ENCODE measurements at places on chromosomes 2 and 18.

DNA sequence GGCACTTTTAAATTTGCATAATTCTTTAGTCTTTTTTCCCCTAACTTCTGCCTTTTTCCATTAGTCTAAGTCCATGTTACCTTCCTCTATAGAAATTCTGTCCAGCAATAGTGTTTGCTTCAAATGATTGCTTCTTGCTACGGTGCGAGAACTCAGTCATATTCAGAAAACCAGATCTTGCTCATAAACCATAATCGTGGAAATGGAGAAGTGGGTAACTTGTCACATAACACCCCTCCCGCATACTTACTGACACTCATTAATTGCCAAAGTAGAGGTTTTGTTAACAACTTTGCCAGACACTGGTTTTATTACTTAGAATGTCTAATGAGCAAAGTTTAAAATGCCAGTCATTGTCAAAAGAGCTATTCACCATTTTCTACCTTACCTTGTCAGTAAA is 94.3 kb upstream of the TWSG1 start:
- no peak for DNase-seq

- no peak for DNase-seq
Observed at GRCh38 chr2:35415282-35415681, 940.3 kb upstream of the CRIM1 start.

DNA sequence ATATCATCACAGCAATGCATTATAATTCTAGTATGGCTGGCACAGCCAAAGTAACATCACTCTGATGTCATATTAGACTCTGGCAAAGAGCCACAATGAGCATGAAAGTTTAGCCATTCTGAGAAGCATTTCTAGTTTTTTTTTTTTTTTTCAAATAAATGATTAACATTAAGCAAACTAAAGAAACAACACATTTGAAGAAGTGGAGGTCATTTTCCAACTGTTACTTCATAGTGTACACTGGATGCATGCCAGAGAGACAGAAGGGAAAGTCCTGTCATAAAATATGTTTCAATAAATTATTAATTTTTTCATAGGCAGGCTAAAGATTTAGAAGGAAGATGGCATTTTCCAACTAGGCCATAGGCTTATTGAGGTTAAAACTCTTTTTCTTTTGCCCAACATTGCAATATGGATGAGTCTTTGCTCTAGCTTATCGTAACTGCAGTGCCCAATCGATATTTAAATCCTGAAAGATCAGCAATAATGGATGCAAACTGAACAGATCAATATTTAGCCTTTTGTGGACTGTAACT is 1630.4 kb upstream of the ACVR2A start:
- no peak for DNase-seq

- DNase-seq = no peak
Observed at GRCh38 chr2:513981-514706, 163.1 kb downstream of the TMEM18 start.

- DNase-seq = no peak
Observed at GRCh38 chr18:79740521-79741361, 57.0 kb upstream of the KCNG2 start.

DNA sequence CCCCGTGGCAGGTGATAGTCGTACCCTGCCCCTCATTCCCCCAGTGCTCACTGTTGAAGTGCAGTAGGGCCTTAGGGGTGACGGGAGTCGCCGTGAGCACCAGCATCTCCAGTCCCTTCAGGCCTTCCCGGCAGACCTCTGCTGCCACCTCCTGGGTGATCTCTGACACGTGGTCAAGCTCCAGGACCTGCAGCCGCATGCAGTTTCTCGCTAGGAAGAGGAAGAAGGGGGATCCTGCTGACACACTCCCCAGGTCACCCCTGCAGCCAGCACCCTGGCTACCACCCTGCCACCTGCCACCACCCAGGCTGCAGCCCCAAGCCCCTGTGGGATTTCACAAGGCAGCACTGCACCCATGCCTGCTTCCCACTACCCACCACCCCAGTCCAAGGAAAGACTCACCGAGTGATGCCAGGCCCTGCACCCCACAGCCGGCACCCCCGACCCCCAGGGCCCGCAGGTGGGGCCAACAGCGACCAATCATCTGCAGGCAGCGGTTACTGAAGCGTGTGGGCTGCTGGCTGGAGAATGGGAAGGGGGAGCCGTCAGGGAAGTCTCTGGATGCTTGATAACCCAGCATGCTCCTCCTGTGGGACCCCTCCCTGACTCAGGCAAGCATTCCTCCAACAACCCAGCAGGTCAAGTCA is 23.8 kb downstream of the FBXO41 start:
- no peak for DNase-seq

DNA sequence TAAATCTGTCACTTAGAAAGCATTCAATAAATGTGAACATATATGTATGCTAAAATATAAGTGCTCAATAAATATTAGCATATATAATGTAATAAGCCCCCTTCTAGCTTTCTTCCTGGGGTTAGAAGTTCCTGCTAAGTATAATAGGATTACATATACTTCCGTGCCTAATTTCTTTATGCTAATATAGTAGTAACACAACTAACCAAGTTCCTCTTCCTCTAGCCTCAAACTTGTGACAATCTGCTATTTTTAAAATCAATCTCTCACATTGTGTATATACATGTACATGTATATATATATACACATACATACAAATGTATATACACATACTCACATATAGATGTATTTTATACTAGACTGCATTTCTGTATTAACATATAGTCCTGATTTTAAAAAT is 32.2 kb downstream of the TLK1 start:
- DNase-seq = no peak

Measured in stimulated activated CD8-positive, alpha-beta memory T cell treated with anti-CD3 and anti-CD28 coated beads, Interleukin-4, amount 100 ng/mL, for 1 hour (primary cell).